ENCODE measurements at places on chromosomes 6 and 20.

- DNase-seq = no peak
These were observed 122.8 kb upstream of the PTPN1 start for GRCh38 chr20:50387218-50387995.

DNA sequence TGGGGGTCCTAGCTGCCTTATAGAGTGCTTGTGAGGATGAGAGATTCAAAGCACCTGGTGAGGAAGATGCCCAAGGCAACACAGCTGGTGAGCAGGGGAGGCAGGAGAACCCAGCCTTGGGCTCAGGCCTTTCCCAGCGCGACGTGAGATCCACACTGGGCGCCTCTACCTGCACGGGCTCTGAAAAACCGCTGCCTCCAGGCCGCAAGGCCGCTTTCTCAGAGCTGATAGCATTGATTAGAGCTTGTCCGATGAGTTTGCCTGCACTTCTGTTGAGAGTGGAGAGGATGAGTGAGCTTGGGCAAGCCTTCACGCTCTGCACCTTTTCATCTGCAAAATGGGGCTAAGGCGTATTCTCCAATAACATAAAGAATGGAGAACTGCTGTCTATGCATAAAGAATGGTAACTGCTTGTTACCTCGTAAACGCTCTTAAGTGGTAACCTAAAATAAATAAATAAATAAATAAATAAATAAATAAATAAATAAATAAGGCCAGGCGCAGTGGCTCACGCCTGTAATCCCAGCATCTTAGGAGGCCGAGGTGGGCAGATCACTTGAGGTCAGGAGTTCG lies 916 bp downstream of the PABPC1L start:
- DNase-seq = peak; percentile 11

DNA sequence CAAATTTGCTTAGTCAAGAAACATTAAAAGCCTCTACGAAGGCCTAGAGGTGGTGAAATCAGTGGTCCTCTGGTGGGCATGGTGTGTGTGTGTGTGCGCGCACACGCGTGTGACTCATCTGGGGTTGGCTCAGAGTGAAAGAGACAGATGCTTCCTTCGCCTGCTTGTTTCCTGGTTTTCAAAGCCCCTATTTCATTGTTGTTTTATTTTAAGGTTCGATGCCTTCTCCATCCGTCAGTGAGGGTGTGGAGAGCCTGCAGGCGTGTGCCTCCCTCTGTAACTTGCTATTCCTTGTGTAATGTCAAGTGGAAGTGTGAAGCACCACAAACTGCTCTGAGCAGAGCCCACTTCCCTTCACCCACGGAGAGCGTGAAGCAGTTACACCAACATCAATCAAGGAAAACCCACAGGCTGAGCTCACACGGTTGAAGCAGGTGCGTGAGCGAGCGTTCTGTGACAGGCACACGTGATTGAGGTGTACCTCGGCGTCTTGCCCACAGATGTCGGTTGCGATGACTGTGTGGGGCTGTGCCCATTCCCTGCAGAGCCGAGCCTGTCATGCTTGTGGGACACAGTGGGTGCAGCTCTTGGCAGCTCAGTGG lies 233.9 kb downstream of the PRL start:
- DNase-seq = no peak

GRCh38 chr6:55545791-55546190 lies 33.2 kb downstream of the HMGCLL1 start:
- DNase-seq = no peak

DNA sequence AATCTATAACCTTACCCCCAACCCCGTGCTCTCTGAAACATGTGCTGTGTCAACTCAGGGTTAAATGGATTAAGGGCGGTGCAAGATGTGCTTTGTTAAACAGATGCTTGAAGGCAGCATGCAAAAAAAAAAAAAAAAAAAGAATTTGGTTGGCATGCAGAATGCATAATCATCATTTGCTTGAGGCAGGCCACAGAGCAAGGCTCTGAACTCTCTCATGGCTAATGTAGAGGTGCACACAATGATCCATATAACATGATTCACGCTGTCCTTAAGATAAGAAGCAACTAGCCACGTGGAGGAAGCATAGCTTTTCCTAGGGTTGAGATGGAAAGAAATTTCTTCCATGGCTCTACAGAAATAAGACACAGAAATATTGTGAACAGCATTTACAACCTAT lies 27.6 kb upstream of the RPN2 start:
- no peak for DNase-seq

DNA sequence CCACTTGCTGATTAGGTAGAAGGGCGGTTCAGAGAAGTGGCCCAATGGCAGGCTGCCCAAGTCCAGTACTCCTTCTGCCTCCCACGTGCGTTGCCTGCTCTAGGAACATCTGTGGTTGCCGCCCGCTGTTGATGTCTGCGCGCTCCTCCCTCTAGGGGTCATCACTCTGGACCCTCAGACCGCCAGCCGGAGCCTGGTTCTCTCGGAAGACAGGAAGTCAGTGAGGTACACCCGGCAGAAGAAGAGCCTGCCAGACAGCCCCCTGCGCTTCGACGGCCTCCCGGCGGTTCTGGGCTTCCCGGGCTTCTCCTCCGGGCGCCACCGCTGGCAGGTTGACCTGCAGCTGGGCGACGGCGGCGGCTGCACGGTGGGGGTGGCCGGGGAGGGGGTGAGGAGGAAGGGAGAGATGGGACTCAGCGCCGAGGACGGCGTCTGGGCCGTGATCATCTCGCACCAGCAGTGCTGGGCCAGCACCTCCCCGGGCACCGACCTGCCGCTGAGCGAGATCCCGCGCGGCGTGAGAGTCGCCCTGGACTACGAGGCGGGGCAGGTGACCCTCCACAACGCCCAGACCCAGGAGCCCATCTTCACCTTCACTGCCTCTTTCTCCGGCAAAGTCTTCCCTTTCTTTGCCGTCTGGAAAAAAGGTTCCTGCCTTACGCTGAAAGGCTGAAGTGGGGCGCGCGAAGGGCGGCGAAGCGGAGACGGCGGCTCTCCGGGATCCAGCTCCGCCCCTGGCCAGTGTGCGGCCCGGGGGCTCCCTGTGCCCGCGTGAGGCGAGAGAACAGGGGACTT lies 8.5 kb downstream of the TRIM15 start:
- no peak for DNase-seq

DNA sequence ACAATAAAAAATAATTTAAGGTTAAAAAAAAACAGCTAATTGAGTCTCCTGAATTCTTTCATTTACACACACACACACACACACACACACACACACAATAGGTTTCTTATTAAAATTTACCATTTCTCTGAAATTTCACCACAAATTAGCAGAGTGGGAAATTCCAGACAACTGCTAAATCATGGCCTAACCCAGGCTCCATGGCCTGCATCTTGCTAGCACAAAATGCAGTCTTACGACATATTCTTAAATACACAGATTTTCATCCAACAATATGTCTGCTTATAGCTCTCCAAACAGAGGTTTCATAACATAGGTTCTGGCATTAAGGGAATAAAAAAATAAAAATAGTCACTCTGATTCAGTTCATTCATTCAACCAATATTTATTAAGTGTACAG lies 46.9 kb downstream of the SOD2 start:
- no peak for DNase-seq

DNA sequence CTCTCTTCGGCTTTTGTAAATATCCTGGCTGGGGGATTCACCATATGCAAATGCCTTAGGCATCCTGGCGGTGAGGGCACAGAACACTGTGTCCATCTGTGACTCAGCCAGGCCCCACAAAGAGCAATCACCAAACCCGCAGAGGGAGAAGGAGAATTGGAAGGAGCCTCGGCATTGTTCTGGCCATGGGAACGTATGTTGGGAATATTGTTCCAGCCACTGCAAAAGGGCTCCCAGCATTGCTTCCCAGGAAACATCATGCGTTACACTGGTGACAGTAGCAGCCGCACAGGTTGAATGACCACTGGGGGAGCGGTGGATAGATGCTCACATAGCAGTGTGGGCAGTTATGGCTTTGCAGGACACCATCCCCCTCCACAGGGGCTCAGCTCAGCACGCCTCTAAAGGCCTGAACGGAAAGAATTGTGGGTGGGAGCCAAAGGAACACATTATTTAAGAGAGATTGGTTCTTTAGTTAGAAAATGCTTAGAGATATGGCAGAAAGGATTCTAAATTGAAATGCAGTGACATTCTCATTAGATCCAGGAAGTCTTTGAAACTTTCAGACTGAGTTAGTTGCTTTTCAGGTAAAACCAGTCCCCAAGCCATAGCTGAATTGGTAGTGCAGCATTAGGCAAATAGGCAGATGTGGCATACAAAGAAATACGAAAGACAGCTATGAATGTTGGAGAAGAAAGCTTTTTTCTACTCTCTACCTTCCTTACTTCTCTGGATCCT lies 104.3 kb downstream of the RNF144B start:
- no peak for DNase-seq

- no peak for DNase-seq
These were observed 42.3 kb downstream of the GNAS start for GRCh38 chr20:58894652-58895447.

DNA sequence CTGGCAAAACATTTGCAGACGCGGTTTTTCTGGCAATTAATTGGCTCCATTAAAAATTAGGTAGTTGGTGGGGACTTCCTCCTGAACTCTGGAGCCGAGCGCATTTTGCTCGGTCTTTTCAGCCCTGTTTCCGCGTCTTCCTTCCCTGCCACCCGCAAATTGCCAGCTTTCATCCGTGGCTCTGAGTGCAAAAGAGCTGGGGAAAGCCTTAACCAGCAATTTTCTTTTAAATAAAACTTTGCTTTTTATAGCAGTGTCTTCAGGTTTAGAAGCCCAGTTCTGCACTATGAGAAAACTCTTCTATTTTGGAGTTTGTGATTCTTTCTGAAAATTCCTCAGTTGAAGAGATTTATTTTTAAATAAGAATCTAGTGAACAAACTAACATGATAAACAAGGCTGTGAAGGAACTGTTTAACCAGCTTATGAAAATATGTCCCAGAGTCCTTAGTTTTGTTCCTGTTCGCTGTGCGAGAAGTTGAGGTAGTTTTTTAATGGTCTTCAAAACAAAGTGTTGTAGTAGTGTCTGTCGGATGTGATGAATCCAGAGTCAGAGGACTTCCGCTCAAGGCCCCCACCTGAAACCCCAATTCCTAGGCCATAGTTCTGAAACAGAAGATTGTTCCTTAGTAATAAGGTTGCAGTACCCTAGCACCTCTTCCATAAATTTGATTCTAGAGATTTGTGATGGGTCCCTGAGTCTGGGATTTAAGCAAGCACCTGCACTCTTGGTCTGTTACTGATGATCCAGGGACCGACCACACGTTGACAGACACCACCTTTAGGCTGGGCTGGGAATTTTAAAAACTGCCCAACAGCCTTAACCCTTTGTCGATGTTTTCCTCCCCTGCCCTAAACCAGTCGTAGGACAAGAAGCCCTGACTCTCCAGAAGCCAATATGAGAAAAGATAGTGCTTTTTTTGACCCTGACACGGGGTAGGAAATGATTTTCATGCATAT lies 950 bp downstream of the KCTD20 start:
- peak; percentile 56 for DNase-seq

DNA sequence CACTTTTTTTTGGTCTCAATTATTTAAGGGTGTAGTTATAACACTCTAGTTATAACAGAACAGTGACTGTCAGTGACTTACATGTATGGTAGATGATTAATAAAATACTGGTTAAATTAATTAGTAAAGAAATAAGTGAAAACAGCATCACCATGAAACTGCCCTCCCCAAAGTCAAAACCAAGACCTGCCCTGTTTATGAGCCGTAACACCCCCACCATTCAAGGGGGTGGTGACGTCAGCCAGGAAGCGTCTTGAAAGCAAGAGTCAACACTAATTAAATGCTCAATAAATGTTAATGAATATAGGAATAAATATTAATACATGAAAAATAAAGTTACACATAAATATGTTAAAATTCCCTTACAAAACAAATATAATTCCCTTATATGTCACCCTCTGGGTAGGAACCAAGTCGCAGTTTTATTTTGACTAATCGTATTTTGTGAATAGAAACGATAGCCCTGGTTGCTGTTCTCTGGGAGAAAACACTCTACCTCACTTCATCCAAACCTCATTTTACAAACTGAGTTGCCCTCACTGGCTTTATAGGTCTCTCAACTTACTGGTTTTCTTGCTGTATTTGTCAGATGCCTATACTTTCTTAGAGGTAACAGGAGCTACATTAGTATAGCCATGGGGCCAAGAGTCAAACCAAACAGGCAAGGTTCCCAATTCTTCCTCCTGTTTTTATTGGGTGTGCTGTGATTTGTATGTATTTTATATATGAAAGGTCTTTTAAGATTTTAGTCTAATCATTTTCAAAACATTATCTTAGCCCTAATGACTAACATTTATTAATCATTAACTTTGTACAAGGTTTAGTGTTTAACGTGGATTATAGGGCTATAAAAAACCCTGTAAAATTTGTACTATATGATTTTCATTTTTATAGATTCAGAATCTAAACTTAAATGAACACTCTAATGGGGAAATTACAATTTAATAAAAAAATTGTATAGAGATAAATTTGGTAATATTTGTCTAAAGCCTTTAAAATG lies 227.9 kb upstream of the IRAK1BP1 start:
- DNase-seq = no peak

DNA sequence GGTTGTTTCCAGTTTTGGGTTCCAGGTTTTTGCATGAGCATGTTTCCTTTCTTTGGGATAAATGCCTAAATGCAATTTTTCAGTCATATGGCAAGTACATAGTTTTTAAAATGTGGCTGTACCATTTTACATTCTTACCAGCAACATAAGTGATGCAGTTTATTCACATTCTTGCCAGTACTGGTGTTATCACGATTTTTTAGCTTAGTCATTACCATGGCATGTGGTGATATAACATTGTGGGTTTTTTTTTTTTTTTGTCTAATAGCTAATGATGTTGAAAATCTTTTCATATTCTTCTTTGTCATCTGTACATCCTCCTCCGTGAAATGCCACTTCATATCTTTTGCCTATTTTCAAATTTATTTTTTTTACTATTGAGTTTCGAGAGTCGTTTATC lies 2.9 kb upstream of the TDRD6 start:
- DNase-seq = no peak

- DNase-seq = peak; percentile 28
These were observed 1.6 kb downstream of the TPBG start for GRCh38 chr6:82365016-82365795.

DNA sequence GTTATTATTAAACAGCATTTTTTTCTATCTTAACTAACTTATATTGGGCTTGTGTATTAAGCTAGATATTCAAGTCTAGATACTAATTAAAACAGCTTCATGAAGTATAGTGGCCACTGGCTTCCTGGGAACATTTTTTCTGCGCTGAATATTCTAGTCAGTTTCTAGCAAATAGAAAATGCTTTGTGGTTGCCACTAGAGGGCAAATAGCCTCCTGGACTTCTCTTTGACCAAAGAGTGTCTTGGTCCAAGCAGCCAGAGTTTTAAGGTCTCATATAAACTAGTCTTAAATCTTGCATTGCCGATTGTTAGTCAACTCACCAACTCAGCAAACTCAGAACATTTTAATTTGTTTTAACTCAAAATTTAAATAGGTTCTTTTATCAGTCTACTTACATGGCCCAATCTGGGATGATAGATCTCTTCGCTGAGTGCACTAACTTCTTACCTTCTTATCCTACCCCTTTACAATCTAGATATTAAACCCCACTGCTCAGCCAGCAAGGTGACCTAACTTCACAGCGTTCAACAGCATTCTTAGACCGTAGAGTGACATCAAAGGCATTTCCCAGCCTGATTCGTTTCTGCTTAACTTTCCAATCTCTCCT lies 24.6 kb upstream of the ID4 start:
- peak; percentile 62 for DNase-seq

DNA sequence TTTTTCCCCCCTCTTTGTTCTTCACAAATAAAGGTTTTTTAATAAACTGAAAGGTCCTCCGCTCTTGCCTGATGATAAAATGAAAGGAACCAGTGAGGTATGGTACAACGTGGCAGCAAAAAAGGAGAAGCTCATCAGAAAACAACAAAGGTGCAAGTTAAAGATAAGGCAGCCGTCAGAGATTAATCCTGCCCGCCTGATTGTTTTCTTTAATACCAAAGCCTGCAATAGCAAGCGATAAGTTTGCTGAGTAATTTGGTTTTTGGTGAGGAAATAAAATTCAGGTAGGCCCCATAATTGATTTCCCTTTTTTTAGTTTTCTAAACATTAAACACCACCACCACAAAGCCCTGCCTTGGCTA lies 177.9 kb downstream of the MBOAT1 start:
- no peak for DNase-seq

All from A549 (cell line).